Right lobe of liver (tissue), 6 donors: ENCODE measurements at places on chromosomes 5 and 9. TPM values are rescaled to one million over a fixed set of nuclear protein-coding genes. Genes with fewer than 3 reads are reported as not detected.
A peak's percentile ranks its signal among the peaks of the same experiment; 100 is the strongest.

DNA sequence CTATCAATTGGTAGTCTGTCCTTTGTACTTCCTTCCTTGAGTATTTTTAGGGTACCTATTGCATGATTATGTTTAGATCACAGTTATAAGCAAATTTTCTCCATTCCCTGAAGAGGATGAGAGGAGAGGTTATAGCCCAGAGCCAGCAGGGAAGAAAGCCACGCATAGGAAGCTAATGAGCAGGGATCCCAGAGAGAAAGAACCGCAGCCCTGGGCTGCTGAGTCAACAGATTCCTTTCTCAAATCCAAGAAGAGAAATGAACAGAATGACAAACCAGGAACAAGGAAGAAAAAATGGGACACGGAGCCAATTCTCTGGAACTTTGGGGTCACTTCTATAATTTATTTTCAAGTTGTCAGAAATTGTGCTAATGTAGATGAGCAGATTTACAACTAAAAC, 284.5 kb downstream of the RFX3 start:
- H3K27me3 ChIP-seq: no peaks in the 10 kb centered on the region
- H3K4me3 ChIP-seq: no peak overlapping the region
- no peak overlapping the region for H3K27ac ChIP-seq
- H3K4me1 ChIP-seq: no peaks in the 10 kb centered on the region

- peaks cover 13% of the 10 kb centered on the region for H3K36me3 ChIP-seq
- no peak overlapping the region for H3K4me3 ChIP-seq
- no peaks in the 10 kb centered on the region for H3K27me3 ChIP-seq
- H3K27ac ChIP-seq: peak overlapping the region; percentile 94
Measured at GRCh38 chr5:150541895-150542294, 34.0 kb downstream of the NDST1 start.

DNA sequence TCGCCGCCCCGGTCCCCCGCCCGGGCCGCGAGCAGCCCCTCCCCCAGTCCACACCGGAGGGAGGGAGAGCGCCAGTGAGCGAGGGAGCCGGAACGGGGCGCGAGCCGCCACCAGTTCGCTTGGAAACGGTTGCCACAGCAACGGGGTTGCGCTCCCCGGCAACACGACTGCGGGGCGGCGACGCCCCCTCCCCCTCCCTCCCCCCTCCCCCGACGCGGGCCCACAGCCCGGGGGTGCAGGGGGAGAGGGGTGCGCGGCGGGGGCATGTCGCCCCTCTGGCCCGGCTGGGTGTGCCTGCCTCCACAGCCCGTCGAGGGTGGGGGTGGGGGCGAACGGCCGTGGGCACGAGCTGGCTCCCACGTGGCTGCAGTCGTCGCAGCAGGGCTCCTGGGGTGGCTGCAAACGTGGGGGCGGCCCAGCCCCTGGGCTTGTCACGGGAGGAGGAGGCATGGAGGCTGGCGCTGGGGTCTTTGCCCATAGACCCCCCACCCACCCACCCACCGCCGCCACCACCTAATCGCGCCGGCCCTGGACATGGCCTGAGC, 524 bp downstream of the PRR7 start:
- no peaks in the 10 kb centered on the region for H3K27me3 ChIP-seq
- H3K4me1 ChIP-seq: peaks cover 2% of the 10 kb centered on the region
- H3K36me3 ChIP-seq: no peaks in the 10 kb centered on the region
- peak overlapping the region; percentile 66 for H3K4me3 ChIP-seq
- H3K27ac ChIP-seq: no peak overlapping the region

GRCh38 chr5:122172207-122172606, 42.9 kb downstream of the ZNF474 start:
- no peak for DNase-seq
- no peak overlapping the region for H3K4me3 ChIP-seq
- no peak overlapping the region for H3K27ac ChIP-seq
- H3K4me1 ChIP-seq: no peaks in the 10 kb centered on the region

DNA sequence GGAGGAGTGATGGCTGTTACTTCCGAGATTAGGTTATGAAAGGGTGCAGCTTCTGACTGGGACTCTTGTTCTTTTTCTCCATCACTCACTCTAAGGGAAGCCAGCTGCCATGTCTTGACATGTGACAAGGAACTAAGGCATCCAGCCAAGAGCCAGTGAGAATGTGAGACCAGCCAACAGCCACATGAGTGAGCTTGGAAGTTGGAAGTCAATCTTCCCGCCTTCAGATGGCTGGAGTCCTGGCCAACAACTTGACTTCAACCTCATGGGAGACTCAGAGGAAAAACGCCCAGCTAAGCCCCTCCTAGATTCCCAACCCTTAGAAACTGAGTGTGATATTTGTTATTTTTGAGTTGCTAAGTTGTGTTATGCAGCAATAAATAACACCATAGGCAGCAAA, 201.1 kb downstream of the SNX18 start:
- H3K4me1 ChIP-seq: no peaks in the 10 kb centered on the region
- no peak overlapping the region for H3K27ac ChIP-seq
- DNase-seq: no peak
- H3K27me3 ChIP-seq: no peaks in the 10 kb centered on the region
- no peak overlapping the region for H3K4me3 ChIP-seq
- no peaks in the 10 kb centered on the region for H3K36me3 ChIP-seq

DNA sequence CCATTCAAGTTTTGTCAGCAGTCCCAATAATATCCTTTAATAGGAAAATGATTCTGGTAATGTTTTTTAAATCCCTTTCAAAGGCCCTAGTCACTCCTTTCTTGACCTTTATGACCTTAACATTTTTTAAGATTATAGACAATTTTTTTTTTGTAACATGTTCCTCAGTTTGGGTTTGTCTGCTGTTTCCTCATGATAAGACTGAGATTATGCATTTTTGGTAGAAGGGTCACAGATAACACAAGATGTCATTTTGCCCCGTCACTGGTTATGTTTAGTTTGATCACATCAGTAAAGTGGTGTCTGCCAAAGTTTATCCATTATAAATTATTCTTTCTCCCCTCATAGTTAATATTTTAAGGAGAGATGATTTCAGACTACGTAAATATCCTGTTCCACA, 16.0 kb upstream of the PTPDC1 start:
- no peaks in the 10 kb centered on the region for H3K27me3 ChIP-seq
- no peaks in the 10 kb centered on the region for H3K36me3 ChIP-seq
- no peak overlapping the region for H3K27ac ChIP-seq
- no peaks in the 10 kb centered on the region for H3K4me1 ChIP-seq
- no peak for DNase-seq

DNA sequence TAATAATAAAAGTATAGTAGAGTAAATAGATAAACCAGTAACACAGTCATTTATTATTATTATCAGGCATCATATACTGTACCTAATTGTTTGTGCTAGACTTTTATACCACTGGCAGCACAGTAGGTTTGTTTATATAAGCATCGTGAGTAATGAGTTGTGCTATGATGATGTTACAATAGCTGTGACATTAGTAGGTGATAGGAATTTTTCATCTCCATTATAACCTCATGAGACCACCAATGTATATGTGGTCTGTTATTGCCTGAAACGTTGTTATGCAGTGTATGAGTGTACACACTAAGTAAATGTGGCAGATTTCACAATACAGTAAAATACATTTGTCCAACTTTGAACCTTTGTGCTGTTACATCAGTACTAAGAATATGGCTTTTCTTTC, 72.7 kb upstream of the SPATA31D4 start:
- H3K27me3 ChIP-seq: no peaks in the 10 kb centered on the region
- H3K27ac ChIP-seq: no peak overlapping the region
- H3K36me3 ChIP-seq: no peaks in the 10 kb centered on the region

GRCh38 chr5:126339215-126339805, 83.9 kb upstream of the GRAMD2B start:
- no peak for DNase-seq
- H3K27ac ChIP-seq: no peak overlapping the region
- H3K4me1 ChIP-seq: no peaks in the 10 kb centered on the region

GRCh38 chr5:57895766-57896165, 413.2 kb upstream of the ACTBL2 start:
- H3K27me3 ChIP-seq: no peaks in the 10 kb centered on the region
- no peak overlapping the region for H3K27ac ChIP-seq
- no peak overlapping the region for H3K4me3 ChIP-seq
- H3K36me3 ChIP-seq: no peaks in the 10 kb centered on the region
- DNase-seq: no peak

GRCh38 chr5:14187660-14188059, 44.5 kb downstream of the TRIO start:
- no peaks in the 10 kb centered on the region for H3K27me3 ChIP-seq
- H3K4me1 ChIP-seq: peaks cover 28% of the 10 kb centered on the region
- no peak overlapping the region for H3K27ac ChIP-seq
- no peaks in the 10 kb centered on the region for H3K36me3 ChIP-seq
- no peak overlapping the region for H3K4me3 ChIP-seq

DNA sequence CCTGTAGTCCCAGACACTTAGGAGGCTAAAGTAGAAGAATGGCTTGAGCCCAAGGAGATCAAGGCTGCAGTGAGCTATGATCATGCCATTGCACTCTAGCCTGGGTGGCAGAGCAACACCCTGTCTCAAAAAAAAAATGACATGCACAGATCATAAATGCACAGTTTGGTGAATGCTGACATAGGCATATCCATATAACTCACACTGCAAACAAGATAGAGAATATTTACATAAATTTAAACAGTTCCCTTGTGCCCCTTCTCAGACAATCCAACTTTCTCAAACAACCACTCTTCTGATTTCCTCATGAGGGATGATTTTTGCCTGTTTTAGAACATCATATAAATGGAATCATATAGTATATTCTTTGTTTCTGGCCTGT, 88.7 kb upstream of the CAST start:
- no peaks in the 10 kb centered on the region for H3K27me3 ChIP-seq
- no peak overlapping the region for H3K4me3 ChIP-seq
- DNase-seq: no peak
- no peak overlapping the region for H3K27ac ChIP-seq

DNA sequence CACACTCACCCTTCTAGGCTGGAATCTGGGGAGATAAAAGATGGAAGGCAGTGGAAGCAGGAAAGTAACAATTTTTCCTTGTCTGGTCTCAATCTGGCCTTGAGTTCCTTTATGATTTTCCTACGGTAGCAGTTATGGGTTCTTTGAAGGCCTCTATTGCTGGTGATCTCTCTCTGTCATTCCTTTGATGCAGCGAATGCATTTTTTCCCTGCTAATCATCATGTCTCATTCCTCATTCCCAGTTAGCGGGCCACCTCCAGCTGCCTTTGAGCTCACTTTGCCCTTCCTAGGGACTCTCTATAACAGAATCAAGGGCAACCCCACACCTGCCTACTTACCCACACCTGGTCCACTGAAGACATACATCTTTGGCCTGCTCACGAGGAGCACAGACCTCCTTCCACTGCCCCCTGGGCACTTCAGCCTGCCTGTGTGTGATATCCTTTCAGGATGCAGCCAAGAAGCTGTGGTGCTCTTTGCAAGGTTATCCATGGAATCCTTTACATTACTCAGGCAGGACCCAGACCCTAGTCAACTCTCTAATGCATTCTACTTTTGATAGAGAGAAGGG, 191.7 kb downstream of the DRD1 start:
- no peaks in the 10 kb centered on the region for H3K36me3 ChIP-seq
- no peak for DNase-seq
- H3K4me3 ChIP-seq: no peak overlapping the region
- H3K27ac ChIP-seq: no peak overlapping the region
- no peaks in the 10 kb centered on the region for H3K27me3 ChIP-seq
- H3K4me1 ChIP-seq: no peaks in the 10 kb centered on the region

DNA sequence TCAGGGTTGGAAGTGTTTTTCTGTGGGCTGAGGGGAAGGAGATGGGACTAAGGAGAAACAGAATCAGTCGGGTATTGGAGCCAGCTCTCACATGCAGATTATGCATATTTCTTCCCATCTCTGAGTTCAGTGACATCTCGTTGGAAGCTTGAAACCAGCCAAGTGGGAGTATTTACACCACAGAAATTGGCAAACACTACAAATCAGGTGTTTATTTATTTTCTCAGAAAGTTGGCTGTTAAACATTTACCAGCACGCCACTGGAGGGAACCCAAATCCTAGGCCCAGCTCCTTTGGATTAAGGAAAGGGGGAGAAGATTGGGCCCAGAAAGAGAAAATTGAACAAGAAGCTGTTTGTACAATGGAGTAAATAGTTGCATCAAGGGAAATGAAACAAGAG, 72.1 kb upstream of the PITX1 start:
- H3K4me1 ChIP-seq: no peaks in the 10 kb centered on the region
- H3K4me3 ChIP-seq: no peak overlapping the region
- no peaks in the 10 kb centered on the region for H3K36me3 ChIP-seq
- DNase-seq: no peak

DNA sequence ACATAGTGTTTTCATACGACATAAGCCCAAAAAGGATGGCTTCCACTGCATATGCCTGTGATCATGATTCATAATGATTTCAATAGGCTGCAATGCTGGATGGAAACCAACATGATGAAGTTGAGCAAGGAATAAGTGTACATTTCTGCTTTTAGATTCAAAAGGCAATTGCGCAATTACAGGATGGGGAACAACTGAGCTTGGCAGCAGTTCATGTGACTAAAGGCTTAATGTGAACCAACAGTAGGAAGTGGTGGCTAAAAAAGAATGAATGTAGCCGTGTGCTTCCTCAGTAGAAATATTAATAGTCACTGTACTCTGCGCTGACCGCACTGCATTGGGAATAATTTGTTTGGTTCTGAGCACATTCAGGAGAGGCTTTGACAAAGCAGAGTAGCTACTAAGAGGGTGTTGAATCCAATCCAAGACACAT, 51.2 kb downstream of the SLC1A3 start:
- no peak overlapping the region for H3K27ac ChIP-seq
- H3K36me3 ChIP-seq: no peaks in the 10 kb centered on the region
- DNase-seq: no peak
- no peak overlapping the region for H3K4me3 ChIP-seq
- no peaks in the 10 kb centered on the region for H3K4me1 ChIP-seq
- H3K27me3 ChIP-seq: no peaks in the 10 kb centered on the region

- no peaks in the 10 kb centered on the region for H3K36me3 ChIP-seq
- H3K4me3 ChIP-seq: no peak overlapping the region
- H3K4me1 ChIP-seq: no peaks in the 10 kb centered on the region
- no peaks in the 10 kb centered on the region for H3K27me3 ChIP-seq
Measured at GRCh38 chr5:108081707-108082106, 300.2 kb downstream of the FBXL17 start.

DNA sequence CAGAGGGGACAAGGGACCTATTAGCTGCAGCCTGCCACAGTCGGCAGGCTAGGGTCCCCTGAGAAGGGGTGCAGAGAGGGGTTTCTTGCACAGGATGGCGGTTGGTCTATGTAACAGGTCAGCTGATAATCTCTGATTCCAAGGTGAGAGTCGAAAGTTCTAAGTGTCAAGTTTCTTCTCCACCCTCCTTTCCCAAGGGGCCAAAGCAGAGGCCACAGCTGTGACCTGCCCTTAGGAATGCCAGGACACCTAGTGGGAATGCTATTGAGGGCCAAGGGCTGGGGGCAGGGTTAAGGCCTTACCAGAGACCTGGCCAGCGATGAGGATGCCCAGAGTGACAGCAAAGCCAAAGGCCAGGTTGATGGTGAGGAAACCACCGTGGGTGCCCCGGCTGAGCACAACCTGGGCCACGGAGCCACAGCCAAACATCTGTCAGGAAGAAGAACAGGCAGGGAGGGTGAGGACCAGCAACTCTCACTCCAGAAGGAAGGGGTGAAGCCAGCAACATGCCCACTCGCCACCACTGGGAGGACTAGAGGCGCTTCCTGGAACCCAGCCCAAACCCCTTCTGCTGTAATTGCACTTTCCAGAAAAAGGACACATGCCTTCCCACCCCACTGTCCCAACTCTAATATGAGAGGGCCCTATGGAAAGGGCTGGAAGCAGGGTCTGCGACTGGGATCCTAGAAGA, 3.8 kb downstream of the AQP3 start:
- peak overlapping the region; percentile 2 for H3K27ac ChIP-seq
- no peak for DNase-seq
- H3K4me3 ChIP-seq: no peak overlapping the region
- H3K36me3 ChIP-seq: peaks cover 12% of the 10 kb centered on the region
- H3K27me3 ChIP-seq: no peaks in the 10 kb centered on the region

Gene SH3RF2
- total RNA-seq: 20.6 TPM

Gene OBP2B
- not detected for total RNA-seq

Gene PDE6A
- total RNA-seq: not detected

Gene TLX3
- not detected for total RNA-seq

Gene ERCC8
- 10.7 TPM for total RNA-seq
